ENCODE measurements at places on chromosomes 16 and 17.

DNA sequence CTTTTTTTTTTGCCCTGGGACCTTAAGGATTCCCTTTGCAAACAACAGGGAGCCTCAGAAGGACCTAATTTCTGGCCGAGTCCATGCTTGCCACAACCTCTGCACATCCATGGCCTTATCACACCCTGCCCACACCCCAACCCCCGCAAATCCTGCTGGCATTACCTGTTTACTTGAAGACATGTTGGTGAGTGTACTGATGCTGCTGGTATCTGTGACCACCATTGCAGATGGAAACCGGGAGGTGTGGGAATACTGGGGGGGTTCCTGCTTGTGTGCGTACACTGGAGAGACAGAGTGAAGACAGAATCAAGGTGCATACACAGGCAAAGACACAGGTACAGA, 46.0 kb downstream of the HNF1B start:
- DNase-seq = no peak

DNA sequence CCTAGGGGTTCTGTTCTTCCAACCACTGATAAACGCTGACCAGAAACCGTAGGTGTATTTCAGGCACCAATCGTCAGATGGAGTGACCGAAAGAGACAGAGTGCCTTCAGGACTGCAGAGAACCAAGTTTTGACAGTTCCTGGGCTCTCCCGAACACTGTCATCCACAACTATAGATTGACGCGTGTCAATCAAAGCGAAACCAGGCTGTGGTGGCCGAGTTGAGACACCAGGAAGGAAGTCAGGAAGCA, 11.9 kb upstream of the AURKB start:
- DNase-seq = no peak

DNA sequence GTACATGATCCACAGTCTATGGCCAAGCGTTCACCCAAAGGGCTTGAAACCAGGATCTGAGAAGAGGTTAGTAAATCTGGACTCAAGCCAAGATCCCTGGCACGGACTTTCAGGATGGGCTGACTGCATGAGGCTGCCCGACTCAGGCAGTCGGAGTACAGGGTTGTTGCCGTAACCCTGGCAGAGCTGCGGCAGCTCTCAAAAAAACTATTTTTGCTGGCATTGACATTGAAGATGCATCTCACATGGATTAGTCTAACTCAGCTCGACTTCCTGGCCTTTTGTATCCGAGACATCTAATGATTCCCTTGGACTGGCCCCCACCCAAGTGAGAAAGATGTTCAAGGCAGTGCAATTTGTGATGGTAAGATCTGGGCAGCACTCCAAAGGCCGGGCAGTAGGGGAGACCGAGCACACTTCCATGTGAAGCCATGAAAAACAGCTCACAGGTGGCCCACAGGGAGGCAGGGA, 6.2 kb downstream of the SLC47A1 start:
- no peak for DNase-seq

DNA sequence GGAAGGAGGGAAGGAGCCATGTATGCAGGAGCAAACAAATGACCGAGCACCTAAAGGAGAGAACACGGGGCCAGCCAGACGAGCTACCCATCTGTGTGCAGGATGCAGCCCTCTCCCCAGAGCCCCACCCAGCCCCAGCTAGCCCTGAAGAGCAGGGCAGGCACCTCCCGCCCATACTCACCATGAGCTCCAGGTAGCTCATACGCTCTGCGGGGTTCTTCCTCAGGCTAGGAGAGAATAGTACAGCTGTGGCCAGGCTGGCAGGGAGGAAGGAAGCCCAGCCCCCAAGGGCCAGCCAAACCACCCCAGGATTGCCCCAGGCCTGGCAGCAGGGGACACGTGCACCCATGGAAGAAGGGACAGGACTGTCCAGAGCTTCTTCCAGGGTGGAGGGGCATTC, 81.9 kb downstream of the KCNJ18 start:
- DNase-seq = no peak

DNA sequence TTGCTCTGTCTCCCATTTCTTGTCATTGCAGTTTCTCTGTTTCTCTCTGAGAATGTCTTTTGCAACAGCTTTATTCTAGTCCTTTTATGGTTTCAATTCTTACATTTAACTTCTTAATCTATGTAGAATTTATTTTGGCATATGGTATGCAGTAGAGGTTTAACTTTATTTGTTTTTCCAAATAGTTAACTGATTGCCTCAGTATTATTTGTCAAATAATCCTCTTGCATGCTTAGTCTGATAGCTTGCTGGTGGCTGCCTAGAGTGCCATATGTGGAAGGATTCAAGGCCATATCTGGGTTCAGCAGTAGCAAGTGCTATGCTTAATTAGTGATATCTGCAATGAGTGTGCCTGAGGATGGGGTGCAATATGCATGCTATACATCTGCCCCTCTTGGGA, 6.9 kb downstream of the SNTB2 start:
- no peak for DNase-seq

DNA sequence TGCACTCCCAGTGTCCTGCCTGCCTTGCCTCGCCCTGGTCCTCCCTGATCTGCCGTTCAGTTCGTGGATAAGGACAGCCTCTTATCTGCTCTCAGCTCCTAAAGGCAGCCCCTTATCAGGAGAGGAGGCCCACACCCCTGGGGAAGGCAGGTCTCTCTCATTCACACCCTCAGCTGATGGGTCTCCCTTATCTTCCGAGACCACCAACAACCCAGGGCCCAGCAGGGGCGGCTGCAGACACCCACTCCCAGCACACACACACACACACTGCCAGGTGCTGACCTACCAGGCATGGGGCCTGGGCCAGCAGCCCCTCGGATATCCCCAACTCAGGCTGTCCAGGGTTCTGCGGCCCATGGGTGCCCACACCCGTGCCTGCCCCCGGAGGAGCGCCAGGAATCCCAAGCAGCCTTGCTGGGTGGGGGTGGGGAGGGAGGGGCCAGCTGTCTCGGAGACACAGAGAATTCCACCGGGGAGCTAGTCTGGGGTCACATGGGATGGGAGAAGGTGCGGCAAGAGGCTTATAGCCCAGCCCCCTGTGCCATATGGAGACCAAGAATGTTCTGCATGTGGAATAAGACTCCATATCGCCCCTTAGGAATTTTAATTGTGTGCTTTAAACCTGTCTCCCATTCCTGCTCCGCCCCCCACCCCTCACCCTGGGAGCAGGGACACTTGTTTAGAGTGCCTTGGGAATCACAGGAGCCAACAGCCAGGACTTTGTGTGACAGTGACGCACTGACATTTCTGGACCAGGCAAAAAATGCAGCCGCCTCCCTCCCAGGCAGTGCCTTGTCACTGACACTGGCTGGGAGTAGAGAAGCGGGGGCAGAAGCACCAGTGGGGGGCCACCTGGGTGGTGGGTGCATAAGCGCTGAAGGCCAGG, 41.9 kb upstream of the EMP2 start:
- no peak for DNase-seq

DNA sequence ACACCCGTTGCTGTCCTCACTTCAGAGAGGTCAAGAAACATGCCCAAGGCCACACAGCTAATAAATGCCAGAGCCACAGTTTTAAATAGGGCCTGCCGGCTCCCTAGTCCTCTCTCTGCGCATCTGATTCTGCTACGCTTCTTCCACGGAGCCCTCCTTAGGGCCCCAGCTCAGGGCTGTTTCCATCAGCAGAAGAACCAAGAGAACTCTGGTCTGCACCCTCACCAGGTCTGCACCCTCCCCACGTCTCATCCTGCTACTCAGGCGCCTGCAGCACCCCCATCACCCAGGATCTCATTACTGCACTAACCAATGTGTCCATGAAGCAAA, 79.5 kb upstream of the NKD1 start:
- DNase-seq = no peak

GRCh38 chr17:51507444-51507843, 247.1 kb downstream of the UTP18 start:
- no peak for DNase-seq

GRCh38 chr16:82609140-82609539, 17.6 kb upstream of the CDH13 start:
- no peak for DNase-seq
